ENCODE measurements at places on chromosomes 6 and 20.
A peak's percentile ranks its signal among the peaks of the same experiment; 100 is the strongest.

DNA sequence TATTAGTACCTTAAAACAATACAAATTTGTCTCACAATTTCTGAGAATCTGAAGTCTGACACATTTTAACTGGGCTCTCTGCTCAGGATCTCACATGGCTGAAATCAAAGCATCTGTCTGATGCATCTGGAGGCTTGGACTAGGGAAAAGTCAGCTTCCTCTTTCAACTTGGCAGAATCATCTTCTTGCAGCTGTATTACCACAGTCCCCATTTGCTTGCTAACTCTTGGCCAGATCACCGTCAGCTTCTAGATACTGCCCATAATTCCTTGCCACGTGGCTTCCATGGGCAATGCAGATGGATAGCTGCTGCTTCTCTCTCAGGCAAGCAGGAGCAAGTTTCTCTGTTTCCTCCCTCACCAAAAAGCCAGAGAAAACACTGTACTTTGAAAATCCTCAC lies 1106.4 kb upstream of the CITED2 start:
- DNase-seq: no peak

DNA sequence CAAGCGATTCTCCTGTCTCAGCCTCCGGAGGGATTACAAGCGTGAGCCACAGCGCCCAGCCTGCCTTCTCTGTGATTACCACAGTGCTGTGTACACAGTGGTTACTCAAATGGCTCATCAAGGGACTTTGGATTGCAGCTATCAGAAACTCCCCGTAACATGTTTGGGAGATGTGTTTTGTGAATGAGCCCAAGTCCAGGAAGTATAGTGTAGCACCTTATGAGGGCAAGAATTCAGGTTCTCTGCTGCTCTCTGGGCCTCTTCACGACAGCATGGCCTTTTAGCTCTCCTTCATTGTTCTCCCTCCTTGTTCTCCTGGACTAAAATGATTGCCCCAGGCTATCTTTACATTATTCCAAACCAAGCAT lies 34.1 kb upstream of the RPL7L1 start:
- DNase-seq: no peak

GRCh38 chr6:139230391-139230840 lies 61.4 kb downstream of the TXLNB start:
- peak; percentile 77 for DNase-seq

DNA sequence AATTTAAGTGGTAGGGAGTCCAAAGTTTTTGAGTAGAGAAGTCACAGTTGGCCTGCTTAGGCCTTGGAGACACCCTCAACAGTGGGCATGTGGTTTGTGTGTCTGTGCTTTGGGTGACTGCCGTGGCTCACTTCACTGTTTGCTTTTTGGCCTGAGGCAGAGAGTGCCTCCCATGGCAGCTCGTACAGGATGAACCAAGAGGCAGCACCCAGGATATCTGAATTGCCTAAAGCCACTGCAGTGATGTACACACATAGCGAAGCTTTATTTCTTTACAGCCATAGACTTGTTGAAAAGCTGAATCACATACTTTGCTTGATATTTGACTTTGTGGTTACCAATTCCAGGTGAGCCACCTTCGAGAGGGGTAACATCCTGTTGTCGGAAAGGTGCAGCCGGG lies 21.6 kb downstream of the RREB1 start:
- DNase-seq: no peak

GRCh38 chr6:168462289-168462853 lies 21.4 kb downstream of the SMOC2 start:
- DNase-seq: no peak

DNA sequence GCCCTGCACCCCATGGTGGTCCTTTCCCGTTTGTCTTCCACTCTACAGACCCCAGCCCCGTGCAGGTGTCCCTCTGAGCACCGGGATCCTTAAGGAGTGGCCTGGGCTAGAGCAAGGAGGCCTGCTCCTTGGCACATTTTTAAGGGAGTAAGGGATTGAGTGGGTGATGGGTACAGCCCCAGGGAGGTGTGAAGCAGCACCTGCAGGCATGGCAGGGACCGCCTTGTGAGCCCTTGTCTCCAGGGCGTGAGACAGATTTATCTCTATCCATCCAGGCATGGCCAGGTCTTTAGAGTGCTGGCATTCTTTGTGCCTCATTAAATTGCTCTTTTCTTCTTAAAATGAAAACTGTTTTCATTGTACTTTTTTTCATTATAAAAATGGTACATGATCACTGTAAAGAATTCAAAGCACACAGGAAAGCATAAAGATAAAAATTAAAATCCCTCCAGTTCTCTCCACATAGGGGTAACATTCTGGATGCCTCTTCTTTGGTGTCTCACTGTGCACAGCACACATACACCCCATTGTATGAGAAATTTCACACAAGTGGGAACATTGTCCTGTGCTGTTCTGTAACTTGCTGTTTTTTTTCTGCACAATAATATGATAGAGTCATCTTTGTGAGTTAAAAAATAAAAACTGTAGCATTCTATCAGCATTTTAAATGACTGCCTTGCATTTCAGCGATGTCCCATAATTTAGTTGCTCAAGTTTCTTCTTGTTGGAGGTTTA lies 31.9 kb upstream of the ZNF831 start:
- no peak for DNase-seq

- peak; percentile 75 for DNase-seq
These were observed 24.2 kb upstream of the TMX4 start for GRCh38 chr20:8043687-8044282.

DNA sequence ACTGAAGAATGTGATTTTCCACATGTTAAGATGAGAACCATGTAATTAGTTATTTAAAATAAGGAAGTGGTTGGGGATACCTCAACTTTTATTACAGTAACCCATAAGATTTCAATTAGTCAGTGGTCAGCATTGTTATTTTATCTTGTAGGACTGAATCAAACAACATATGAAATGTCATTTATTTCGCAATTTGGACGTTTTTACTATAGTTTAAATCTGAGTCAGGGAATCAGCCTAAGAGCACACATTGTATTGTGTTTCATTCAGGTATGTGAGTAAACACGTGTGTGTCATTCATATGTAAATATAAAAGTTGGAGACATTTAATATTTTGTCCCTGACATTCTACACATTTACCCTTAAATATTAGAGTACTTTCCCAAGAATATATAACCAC lies 1418.7 kb downstream of the GRIK2 start:
- no peak for DNase-seq

DNA sequence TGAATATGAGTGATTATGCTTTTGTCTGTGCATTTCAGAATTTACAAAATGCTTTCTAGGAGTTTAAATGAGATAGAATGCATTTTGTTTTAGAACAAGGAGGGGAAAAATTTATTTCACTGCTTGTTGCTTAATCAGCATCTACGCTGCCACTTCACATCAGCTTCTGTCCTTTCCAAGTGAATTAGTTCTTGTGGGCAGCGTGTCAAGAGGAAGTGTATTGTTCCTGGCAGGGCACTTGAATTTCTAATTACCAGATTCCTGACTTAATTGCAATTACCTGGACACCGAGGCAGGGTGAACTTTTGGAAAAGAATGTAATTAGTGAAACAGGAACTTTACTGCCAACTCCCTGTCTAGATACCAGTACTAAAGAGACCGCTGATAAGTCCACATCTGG lies 263.5 kb downstream of the TMEM242 start:
- no peak for DNase-seq

- DNase-seq: no peak
These were observed 218.6 kb upstream of the CITED2 start for GRCh38 chr6:139593081-139593480.

DNA sequence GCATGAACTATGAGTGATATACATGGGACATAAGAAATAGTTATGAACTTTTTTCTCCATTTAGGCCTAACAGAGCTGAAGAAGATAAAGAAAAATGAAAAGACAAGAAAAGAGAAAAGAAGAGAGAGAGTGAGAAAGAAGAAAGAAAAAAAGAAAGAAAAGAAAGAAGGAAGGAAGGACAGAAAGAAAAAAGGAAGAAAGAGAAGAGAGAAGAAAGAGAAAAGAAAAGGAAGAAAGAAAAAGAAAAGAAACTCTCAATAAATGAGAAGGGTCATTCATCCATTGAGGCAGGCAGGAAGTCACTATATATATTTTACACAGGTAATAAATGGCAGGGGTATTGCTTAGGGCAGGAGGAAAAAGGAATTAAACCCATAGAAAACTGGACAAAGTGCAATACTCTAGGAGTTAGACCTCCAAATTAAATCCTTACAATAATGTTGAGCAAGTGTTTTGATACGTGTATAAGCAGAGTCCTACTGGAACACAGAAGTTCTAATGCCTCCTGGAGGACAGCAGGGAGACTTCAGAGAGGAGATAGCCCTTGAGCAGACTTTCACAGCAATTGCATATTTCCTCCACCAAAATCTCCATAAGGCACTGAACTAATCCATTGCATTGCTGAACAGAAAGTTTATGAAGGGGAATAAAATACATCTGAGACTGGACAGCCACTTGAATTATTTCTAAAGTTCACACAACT lies 86.4 kb upstream of the TENT5A start:
- DNase-seq: no peak

- no peak for DNase-seq
These were observed 56.5 kb downstream of the QRSL1 start for GRCh38 chr6:106685833-106686232.

- peak; percentile 77 for DNase-seq
These were observed 1.2 kb upstream of the C6orf62 start for GRCh38 chr6:24720131-24720603.

DNA sequence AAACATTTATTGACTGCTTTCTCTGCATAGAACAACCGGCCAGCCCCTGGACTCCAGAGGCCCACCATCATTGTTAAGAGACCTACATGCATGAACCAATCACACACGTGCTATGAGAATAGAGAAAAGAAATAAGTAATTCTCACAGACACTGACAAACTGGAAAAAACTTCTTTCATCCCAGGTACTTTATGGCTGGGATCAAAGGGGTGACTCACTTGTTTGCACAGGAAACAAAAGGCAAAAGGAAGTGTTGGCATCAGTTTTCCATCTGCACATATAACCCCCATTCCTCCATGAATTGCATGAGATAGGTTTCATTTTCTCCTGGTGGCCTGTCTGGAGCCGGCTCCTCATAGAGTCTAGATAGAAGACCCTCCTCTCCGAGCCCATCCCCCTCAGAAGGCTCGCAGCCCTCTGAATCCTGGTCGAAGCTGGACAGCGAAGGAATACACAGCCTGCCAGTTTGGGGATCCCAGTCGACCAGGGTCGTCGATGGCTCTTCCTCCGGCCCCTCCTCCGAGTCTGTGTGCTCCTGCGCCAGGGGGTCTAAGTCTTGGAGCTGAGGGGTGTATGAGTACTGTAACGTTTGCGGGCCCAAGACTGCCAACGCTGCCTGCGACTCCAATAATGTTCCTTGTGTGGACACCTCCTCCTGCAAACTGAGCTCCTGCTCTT lies 43.3 kb downstream of the IL20RA start:
- DNase-seq: no peak

DNA sequence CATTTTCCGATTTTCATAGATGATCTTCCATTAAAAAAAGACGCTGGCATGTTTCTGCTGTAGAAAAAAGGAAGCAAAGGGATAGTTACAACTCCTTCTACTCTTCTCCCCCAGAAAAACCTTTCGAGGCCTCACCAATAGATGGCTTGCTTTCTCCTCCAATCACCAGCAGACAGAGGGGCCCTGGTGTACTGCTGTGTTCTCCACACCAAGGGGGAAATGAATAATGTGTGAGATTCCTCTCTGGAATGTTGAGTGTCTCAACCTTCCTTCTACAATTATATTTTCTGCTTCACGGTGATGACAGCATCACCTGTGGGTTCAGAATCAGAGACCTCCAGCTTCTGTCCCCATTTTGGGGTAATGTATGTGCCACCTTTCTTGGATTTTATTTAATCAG lies 185.7 kb upstream of the FLRT3 start:
- DNase-seq: no peak

GRCh38 chr6:137423451-137424168 lies 70.6 kb downstream of the OLIG3 start:
- peak; percentile 65 for DNase-seq

DNA sequence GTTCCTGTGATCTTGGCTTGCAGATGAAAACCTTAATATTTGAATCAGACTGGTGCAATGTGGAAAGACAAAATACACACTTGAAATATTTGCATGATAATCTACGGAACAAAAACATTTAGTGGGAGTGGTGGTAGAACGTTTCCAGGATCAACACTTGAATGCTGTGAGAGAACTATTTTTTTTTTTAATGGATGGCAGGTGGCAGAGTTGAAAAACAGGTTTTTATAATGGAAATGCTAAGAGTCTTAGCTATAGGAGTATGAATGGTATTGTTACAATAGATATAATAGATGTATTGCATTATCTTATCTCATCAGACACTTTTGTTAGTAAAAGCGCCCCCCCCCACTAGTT lies 49.2 kb downstream of the CDKAL1 start:
- no peak for DNase-seq

DNA sequence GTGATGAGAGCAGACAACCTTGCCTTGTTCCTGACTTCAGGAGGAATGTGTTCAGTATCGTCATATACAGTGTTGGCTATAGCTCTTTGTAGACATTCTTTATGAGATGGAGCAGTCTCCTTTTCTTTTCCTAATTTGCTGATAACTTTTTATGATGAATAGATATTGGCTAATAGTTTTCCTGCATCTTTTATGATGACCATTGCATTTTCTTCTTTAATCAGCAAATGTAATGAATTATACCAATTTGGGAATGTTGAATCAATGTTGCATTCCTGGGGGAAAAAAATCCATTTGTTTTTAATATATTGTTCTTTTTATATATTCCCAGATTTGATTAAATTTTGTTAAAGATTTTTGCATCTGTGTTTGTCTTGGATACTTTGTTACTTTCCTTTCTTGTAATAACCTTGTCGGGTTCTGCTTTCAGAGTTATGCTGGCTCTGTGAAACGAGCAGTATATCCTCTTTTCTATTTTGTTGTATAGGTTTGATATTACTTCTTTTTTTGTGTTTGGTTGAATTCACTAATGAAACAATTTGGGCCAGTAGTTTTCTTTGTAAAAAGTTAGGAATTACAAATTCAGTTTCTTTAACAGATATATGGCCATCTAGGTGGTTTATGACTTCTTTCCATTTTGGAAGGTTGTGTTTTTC lies 23.9 kb downstream of the KDM1B start:
- DNase-seq: no peak

DNA sequence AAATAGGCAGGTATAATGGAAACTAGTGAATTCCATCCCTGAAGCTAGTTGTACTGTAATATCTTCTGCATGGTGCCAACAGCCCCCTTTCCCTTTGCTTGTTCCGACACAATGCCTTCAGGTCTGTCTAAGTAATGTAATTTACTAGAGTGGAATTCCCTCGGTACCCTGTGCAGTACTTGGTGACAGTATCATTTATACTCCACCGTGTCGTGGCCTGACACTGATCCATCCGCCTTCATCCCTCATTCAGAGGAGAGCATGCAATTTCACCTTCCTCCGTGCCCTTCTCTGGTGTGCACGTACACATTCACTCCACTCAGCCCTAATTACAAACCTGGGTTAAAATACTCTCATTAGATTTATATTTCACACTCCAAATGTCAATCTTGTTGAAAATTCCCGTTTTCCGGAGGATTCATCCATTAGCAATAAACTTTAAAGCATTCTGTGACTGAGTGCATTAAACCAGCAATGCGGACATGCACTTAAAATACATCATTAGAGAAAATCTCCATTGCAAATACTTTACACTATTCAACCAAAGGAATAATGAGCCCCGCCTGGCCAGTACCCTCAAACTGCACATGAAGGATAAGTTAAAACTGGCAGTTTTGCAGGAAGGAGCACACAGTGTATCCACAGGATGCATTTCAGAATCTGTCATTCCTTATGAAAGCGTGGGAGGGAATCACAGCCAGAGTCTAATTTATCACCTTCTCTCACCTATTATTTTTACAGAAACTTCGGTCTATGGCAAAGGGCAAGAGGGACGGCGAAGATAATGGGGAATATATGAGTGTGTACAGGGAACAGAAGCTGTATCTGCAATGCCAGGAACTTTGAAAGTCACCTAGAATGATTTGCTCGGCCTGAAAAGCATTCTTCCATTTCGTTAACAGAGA lies 182.5 kb downstream of the GJA10 start:
- DNase-seq: no peak
